HFFc6 (cell line): ENCODE measurements at places on chromosomes 12 and 14.

GRCh38 chr12:24415934-24416333 lies 466.5 kb upstream of the SOX5 start:
- no peak for DNase-seq

- no peak for DNase-seq
These were observed 210.9 kb upstream of the ARID2 start for GRCh38 chr12:45518291-45519235.

DNA sequence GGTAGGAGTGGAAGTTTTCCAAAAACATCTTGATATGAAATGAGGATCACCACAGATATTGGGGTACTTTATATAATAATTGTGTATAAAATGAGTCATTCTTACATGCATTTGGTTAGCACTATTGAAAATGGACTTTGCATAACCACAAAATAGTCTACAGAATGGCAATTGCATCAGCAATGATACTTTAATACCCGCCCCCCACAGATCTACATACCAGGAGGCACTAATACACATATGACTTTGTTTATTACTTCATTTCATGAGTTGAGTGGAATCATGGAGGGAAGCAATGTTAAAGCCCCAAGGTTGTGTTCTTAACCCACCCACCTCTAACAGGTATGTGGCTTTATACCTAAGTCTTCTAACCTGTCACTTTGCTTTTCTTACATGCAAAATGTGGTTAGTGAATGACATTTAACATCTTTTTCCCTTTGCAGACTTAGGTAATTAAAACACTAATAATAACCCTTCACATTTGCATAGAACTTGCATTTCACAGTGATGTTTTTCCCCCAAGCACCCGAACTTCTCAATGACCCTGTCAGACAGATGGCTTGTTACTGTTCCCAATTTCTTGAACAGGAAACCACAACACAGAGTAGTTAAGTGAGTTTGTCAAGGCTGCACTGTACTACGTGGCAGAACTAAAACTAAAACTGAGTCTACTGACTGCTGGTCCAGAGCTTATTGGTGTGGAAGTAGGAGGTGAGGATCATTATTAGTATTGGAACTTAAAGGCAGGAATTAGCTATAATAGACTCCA lies 101.9 kb downstream of the NPAS3 start:
- no peak for DNase-seq

DNA sequence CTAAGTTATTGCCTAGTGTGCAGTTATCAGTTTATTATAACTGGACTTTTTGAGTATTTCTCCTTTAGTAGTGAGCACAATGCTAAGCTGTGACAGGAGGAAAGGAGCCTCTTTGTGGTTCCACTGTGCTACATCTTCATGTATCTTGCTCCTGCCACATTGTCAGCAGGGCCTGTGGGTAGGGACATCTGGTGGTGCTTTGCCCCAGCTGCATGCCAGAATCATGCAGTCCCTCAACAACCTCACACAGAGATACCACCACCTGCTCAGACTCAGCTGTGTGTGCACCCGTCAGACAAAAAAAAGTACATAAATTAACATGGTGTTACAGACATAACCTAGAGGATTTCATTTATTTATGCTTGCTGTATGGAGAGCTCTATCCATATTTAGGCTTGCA lies 51.1 kb downstream of the MIS18BP1 start:
- peak; percentile 15 for DNase-seq

DNA sequence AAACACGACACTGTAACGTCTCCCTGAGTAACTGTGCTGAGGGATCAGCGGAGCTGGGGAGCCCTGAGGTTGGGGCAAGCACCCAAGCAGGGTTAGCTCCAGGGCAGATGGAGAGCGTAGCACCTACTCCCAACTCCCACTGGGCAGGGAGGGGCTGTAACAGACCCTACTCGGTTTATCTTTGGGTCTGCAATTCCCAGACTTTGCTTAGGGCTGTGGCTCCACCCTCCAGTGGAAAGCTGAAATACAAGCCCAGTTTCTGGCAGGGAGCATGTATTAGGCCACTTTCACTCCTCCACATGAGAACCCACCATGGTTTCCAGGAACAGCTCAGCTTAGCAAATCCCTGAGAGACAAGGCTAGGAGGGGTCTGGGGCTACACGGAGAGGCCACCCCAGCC lies 17.3 kb upstream of the TC2N start:
- no peak for DNase-seq

DNA sequence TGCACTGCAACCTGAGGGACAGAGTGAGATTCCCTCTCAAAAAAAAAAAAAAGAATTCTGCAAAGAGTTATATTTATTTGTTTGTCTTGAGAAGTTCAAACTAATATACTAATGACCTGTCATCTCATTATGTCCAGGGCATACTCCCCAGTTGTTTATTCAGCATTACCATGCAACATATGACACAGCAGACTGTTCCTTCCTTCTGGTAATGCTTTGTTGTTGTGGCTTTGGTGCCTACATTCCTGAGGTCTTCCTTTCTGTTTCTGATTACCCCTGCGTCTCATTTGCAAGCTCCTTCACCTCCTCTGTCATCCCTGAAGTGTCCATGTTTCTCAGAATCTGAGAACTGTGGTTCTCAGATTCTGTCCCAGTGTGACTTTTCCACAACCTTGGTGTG lies 55.3 kb downstream of the DERA start:
- DNase-seq = peak; percentile 61

DNA sequence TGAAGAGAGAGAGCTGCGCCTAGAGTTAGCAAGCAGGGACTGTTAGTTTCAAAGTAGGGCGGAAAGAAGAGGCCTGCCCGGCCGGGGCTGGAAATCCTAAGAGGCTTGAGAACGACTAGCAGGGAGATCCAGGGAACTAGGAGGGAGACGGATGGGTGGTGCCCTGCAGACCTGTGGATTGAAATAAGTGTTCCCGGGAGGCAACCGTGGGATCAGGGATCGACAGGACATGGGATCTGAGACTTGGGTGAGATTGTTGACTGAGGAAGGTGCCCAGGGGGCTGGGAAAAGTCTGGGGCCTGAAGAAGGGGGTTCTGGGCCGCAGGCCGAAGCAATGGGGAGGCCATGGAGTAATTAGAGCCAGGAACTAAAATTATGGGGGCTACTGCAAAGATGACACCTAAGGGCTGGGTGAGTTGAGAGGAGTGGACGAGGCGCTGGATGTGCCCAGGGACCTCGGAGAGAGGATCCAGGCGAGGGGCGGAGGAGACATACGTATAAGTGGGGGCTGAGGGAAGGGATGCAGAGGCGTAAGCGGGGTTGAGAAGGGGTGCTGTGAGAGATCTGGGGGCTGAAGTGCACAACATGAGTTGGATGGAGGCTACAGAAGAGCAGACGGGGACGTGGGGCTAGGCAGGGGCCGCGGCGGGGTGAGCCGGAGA lies 635 bp downstream of the LTA4H start:
- DNase-seq = peak; percentile 5

DNA sequence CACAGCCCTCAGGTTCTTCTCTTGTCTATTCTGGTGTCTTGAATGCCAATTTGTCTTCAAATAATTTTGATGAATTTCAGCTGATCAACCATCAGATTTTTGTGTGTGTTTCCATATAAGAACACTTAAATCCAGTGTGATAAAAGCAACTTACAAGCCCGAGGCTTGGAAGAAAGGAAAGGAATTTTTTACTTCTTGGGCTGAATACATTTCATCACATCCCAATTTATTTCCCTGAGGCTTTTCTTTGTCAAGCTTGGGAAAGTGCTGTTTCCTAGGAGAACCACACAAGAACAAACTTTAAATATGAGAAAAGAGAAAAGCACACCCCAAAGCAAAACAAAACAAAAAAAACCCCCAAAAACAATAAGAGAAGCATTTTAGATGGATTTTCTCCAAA lies 26.6 kb downstream of the GPRC5D start:
- no peak for DNase-seq

DNA sequence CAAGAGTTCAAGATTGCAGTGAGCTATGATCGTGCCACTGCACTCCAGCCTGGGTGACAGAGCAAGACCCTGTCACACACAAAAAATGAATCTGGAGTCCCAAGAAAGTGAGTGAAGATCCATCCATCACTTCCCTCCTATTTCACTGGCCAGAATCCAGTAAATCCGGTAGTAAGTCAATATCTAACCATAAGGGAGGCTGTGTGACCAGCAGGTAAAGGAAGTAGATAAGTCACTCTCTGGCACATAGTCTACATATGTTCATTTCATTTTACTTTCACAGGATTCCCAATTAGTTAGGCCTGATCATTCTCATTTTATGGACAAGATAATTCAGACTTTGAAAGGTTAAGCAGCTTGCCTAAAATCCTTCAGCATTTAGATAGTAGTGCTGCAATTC lies 11.9 kb upstream of the TCP11L2 start:
- DNase-seq = no peak

- no peak for DNase-seq
These were observed 2.6 kb downstream of the IRAK3 start for GRCh38 chr12:66191547-66192126.
